SK-N-SH (cell line): ENCODE measurements at places on chromosomes 13 and 19.

- DNase-seq: no peak
These were observed 48.2 kb downstream of the PTPRS start for GRCh38 chr19:5292453-5292821.

DNA sequence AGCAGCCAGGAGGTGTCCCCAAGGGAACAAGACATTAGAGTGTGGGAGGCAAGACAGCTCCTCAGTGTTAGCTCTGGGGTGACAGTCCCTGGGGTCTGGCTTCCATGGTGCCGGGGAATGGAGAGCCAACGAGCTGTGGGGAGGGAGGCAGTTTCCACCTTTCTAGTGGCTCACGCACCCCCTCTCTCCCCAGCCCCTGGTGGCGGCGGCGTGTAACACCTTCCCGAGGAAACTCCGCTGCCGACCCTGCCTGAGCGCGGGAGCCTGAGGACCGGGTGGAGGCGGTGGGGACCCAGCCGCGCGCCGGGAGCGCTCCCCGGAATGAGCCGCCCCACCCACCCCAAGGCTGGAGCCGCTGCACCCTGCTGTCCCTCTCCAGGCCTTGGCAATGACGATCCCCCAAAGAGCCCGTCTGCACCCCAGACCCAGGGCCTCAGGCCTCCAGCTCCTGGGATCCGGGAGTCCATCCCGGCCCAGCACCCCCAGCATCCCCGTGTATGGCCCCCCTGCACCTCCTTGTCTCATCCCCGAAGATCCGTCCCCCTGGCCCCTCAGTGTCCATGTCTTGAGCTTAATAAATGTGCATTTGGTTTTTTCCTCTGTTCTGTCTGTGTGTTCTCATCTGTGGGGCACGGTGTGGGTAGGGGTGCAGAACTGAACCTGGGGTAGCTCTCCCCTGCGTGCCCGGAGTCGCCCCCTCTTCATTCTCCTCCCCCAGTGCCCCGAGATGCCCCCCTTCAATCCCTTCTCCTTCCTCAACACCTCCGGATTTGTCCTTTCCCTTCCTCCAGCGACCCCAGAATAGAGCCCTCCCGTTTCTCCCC, 622 bp upstream of the FXYD5 start:
- peak; percentile 79 for DNase-seq

DNA sequence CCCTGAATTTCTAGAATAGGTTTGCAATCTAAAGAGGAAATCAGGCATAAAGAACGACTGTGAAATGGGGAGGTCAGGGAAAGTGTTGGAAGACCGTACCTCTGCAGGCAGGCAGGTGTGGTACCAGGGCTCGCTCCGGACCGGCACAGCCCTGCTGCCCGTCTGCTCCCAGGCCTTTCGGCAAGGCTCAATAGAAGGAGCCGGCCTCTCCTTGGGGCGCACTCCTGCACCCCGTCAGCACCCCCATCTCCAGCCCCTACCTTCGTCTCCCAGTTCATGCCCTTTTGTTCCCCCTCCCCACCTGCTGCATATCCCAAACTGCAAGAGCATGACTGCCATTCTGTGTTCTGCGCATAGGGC, 139.8 kb upstream of the SOX1 start:
- DNase-seq: no peak

DNA sequence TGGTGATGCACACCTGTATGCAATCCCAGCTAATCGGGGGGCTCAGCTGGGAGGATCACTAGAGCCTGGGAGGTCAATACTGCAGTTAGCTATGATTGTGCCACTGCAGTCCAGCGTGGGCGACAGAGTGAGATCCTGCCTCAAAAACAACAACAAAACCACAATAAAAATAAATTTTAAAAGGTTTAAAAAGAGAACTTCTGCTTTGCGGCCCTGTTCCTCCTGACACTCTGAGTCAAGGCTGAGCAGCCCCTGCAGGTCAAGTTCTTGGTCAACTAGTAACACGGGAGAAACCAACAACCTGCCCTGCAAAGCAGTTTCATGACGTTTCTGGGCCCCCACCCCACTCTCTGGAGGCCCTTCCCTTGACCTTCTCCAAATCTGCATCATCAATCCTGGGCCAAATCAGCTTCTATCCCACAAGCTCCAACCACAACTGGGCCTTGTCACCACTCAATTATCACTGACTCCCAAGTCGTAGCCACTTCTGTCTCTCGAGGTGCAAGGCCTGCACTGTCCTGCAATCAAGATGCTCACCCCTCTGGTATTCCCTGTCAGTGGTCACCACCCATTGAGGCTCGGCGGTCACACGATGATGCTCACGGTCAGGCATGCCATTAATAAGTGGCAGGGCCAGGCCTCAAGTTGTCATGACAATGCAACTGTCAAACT, 7.5 kb downstream of the ELAVL1 start:
- no peak for DNase-seq

DNA sequence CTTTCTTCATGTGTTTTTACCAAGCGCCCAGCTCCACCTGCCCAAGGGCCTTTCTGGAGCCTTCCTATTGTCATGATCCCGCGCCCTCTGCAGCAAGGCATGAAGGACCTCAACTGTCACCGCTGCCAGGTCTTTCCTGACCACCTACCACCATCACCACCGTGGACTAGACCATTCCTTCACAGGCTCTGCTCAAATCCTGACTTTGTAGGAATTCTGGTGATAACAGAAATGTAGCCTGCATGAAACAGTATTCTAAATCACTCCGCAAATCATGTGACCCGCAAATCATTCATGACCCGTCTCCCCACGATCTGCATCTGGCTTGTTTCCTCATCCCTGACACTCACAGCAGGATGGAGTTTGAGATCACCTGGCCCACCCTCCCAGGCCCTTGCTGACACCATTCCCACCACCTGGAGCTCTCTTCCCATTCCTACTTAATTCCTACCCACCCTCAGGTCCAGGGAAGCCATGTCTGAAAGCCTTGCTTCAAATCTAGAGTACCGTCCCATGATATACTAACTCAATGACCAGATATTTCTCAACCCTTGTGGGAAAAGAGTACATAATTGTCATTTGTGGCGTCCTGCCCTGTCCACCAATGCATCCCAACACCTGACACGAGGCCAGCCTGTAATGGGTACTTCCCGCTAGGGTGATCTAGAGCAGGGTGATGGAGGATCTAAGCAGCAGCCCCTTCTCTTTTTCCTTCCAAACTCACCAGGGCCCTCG, 1.3 kb downstream of the UBE2S start:
- no peak for DNase-seq

DNA sequence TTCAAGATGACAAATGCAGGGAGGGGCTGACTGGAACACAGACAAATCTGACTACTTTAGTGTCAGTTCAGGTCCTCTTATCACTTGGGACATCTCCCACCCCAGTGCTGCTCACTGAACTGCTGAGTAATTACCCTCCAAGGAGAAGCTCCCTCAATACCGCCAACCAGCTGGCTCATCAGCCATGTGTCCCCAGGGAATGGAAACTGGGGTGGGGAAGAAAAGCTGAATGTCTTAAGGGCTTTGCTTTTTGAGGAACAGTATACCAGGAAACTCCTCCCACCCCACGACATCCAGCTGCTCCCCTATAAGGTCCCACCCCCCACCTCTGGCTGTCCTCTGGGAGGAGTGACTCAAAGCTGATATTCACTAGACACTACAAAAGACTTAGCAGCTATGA, 2.0 kb downstream of the ZNF823 start:
- peak; percentile 21 for DNase-seq

GRCh38 chr13:111908981-111909380, 158.0 kb upstream of the SOX1 start:
- no peak for DNase-seq

GRCh38 chr19:51660975-51661600, 14.5 kb upstream of the SIGLEC14 start:
- peak; percentile 61 for DNase-seq

GRCh38 chr13:68938639-68939038, 1169.0 kb upstream of the ATXN8OS start:
- DNase-seq: no peak

- no peak for DNase-seq
These were observed 39.6 kb upstream of the FREM2 start for GRCh38 chr13:38647312-38647711.

DNA sequence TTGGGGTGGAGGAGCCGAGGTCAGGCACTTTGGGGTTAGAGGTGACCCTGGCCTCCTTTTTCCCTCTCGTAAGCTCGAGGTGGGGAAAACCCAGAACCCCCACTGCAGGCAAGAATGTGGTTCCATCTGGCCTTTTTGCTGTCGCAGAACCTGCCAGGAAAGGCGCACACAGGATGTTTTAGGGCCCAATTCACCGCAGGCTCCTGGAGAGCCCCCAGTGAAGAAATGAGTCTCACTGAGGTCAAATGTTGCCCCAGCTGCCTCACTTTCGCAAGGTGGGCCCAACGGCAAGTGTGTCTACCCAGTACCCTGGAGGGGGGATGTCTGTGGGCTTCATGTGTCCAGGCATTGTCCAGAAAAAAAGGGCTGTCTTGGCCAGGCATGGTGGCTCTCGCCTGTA, 61.8 kb downstream of the PEX11G start:
- no peak for DNase-seq

- no peak for DNase-seq
These were observed 68.7 kb downstream of the IPO5 start for GRCh38 chr13:98022210-98022609.

DNA sequence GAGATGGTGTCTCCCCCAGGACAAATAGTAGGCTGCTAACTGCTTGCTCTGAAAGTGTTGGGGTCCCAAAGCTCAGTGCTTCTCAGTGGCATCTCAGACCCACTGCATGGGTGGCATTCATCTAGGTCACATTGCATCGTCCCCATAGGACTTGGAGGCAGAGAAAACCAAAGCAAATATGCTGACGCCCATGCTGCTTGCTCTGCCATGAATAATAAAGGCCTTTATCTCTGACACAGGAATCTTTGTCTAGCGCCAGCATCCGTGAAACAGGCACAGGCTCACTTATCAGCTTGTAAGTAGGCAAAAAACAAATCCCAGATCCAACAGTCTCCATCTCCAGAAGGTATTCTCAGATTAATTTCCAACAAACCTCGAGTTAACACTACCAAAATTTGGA, 18.9 kb upstream of the IPO5 start:
- DNase-seq: no peak

DNA sequence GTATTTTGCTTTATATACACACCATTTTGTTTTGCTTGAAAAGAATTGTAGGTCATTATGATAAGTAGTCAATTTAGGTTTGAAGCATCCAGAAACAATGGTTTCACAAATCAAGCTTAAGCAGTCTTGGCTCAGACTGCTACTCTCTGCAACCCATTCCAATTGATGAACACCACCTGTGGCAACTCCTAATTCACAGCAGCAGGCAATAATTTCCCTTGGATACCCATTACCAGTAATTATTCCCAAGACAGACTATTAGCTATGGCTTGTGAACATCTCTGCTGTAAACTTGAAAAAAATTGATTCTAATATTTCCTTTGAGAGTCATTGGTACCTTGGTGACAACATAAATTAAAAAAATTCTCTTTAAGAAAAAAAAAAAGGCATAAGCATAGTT, 299.3 kb upstream of the SLITRK6 start:
- DNase-seq: no peak

GRCh38 chr13:61013796-61014195, 401.9 kb downstream of the PCDH20 start:
- no peak for DNase-seq

DNA sequence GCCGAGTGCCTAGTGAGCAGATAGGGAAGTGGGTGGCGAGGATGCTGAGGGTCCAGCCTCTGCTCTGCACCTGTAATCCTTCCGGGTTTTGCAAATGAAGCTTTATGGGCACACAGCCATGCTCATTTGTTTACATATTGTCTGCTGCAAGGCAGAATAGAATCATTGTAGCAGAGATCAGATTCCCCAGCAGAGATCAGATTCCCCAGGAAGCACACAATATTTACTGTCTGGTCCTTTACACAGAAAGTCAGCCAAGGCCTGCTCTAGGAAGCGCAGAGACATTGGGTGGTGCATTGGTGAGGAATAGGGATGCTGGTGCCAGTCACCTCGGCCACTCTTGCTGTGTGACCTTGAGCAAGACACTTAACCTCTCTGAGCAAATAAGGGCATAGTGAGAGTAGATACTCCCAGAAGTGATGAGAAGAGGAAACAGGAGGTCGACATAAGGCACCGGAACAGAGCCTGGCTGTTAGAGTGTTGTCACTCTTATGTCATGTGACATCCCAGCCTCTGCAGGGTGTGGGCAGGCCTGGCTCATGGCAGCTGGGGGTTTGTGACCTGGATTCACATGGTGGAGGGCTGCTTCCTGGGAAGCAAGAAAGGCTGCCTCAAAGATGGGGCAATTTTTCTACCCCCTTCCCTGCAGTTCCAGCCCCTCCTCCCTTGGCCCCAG, 25.6 kb downstream of the CARM1 start:
- DNase-seq: no peak

DNA sequence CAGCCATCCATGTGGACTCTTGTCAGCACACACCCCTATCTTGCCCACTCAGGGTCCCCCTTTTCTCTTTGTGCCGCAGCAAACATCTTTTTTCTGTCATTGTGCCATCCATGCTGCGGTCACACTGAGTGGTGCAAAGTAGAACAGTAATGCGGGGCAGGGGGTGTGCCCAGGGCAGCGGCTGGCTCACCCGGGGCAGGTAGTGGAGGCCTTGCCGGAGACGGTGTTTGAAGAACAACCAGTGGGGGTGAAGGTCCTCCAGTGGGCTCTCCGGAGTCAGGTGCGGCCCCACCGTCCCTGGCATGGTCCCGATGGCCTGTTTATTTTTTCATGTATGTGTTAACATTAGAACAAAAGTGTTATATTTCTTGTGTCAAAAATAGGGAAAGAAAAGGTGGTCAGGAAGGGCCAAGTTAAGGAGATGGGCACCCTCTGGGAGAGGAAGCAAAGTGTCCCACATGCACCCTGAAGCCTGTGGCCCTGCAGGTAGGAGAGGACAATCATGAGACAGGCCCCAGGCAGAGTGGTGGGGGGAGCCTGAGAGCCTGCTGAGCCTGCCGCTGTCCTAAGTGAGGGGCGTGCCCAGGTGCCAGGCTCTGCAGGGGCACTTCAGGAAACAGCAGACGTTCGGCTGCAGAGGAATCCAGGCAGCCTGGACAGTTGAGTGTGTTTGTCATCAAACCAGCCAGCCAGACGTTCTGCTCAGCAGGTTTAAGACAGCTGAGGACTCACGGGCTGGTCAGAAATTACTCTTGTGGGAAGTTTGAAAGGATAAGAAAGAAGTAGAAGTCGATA, 12.3 kb downstream of the TSSK6 start:
- DNase-seq: no peak

- no peak for DNase-seq
These were observed 61.1 kb downstream of the GPC5 start for GRCh38 chr13:91459485-91459884.

DNA sequence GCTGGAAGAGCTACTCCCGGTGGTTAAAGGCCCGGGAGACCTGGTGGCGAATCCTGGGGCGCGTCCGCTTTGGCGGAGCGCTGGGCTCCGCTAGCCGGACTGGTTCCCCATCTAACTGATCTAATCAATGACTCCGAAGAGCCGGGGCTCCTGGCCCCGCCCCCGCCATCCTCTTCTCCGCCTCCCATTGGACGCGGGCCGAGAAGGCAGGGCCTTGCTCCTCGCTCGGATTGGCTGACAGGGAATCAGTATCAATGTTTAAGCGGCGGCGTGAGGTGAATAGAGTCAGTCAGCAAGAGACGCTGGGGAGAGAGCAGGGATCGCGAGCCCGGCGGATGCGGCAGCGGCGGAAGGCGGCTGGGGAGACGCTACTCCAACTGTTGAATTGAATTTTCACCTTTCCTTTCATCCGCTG, 1.7 kb upstream of the PCDH17 start:
- DNase-seq: peak; percentile 95
